Muscle of leg (tissue), 16 donors: ENCODE measurements at places on chromosomes 12 and 14.

DNA sequence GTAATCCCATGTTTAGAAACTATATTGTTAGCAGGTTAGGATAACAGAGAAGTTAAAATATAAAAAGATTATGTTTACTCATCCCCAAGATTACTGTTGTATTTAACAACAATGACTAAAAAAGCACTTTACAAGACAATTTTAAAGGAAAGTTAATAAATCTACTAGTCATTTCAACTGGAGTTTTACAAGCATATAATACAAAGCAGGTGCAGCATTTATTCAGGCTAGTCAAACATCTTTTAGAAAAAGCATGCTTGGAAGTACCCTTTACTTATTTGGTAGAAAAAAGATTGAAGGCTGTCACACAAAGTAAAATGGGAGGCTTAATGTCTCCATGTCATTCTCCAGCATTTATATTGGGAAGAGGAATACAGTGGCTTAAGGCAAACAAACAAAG, 80.6 kb downstream of the HEATR5A start:
- DNase-seq, result no peak

- DNase-seq, result no peak
Measured at GRCh38 chr12:51676875-51677274, 85.8 kb downstream of the SCN8A start.

DNA sequence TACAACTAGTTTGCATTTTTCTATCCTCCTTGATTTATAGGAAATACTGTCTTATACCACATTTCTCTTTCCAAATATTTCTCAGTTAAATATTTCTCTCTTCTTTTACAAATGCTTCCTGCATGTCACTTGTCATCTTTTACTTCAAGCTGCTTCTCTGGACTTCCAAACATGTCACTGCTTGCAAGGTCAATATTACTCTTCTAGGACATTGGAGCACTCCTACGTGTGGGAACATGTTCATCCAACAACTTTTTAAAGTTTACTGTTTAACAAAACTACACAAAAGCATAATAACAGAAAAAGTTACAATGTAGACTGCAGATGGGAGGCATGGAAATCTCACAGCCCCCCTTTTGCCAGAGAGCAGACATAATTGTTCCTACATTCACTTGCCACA, 28.5 kb upstream of the CNTN1 start:
- no peak for DNase-seq

GRCh38 chr14:100769035-100769939, 42.6 kb downstream of the DLK1 start:
- no peak for DNase-seq

DNA sequence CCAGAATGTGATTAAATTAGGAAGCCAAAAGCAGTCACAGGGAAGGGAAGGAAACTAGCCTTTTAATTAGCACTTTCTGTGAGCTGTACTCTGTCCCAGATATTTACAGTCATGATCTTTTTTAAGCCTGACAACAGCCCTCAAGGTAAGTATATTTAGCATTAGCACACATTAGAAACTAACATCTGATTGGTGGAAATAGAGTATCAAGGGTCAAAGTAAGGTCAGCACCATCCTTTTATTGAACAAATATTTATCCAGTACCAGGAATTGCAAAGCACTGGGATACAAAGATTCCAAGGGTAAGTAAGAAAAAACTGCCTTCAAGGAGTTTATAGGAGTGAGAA, 28.2 kb downstream of the RPGRIP1 start:
- DNase-seq, result peak; percentile 6

- DNase-seq, result no peak
Measured at GRCh38 chr12:9068086-9068485, 47.6 kb downstream of the A2M start.

- no peak for DNase-seq
Measured at GRCh38 chr12:113853491-113853890, 112.6 kb downstream of the RBM19 start.

GRCh38 chr12:1695886-1696670, 5.2 kb downstream of the ADIPOR2 start:
- no peak for DNase-seq

DNA sequence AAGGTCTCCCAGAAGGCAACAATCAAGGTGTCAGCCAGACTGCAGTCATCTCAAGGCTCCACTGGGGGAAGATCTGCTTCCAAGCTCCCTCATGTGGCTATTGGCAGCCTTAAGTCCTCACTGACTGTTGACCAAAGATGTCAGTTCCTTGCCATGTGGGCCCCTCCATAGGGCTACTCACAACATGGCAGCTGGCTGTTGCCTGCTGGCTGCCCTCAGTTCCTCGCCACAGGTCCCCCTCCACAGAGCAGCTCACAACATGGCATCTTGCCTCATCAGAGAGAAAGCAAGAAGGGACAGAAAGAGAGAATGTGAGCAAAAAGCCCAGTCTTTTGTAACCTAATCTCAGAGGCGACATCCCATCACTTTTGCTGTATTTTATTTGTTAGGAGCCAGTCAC, 34.4 kb upstream of the EGLN3 start:
- DNase-seq, result no peak

GRCh38 chr12:45730348-45731189, 1.1 kb downstream of the ARID2 start:
- DNase-seq, result peak; percentile 77

DNA sequence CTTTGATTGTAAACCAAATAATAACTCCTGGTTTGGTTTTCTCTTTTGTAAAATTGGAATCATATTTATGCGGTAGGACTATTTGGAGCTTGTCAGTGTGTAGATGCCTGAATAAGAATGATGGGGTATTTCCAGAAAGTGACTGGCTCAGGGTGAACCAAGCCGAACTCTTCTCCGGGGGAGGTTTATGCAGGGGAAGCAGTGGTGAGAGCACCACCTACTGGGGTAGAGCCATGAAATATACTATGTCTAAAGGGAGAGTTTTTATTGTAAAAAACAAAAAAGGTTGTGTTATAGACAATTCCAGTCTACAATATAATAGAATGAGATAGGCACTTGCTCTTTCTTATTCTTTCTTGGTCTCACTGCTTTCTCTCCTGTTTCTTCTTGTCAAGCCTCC, 222.9 kb upstream of the SLC16A7 start:
- peak; percentile 4 for DNase-seq

DNA sequence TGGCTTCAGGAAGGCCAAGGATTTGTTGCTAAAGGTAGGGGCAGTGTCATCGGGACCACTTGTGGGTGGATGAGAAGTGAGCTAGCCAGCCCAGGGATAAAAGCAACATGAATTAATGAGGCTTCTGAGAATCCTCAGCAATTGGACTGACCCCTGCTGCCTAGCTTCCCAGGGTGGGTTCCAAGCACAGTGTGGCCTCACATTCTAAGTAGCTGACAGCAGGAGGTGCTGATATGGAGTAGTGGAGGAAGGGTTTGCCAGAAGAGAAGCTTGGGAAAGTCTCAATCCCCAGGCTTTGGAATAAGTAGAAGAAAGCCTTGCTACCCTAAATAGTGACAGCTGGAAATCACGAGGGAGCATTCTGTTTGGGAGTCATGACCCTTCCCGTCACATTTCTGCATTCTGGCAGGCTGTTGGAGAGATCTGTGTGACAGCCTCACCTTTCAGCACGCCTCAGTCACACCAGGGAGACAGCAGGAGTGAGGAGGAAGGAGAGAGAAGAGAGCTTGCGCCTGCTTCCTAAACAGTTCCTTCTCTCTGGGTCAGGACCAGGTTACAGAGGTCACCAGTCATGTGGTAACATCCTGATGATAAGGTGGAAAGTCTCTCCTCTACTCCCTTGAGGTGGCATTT, 31.2 kb downstream of the DACT1 start:
- no peak for DNase-seq

DNA sequence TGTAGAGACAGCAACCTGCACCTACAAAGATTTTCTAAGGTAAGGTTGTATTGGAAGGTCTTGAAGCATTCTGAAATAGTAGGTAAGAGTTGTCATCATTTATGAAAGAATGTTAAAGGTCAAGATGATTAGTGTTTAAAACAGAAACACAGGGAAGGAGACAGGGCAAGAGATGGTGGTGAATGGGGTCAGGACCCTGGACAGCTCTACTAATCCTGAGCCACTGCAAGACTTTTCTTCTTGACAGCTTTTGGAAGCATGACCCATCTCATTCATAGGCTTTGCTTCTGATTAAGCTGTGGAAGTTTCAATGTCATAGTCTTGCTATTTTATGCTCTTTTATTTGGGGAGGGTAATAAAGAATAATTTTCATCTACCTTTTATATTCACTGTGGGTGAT, 75.5 kb upstream of the CAND1 start:
- peak; percentile 45 for DNase-seq

GRCh38 chr14:101561145-101561896, at the start of gene DIO3:
Gene DIO3, plus strand, starts transcription at chr14:101561495.
- DNase-seq, result peak; percentile 76

DNA sequence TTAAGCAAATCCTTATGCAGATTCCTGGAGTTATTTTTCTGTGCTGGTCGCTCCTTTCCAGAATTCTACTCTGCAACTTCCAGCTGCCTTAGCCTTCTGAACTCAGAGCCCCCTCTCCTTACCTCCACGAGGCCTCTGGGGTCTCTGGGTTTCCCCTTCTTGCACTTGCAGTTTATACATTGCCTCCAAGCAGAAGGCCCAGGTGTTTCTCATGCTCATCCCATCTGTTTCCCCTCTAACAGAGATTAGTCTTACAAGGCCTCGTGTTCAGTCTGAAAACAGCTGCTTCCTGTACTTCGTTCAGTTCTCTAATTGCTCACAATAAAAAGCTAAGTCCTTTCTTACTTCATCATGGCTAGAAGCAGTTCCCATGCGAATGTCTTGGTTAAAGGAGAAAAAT, 134.4 kb upstream of the FGD4 start:
- peak; percentile 93 for DNase-seq

- DNase-seq, result peak; percentile 66
Measured at GRCh38 chr14:105087963-105088811, 23.0 kb upstream of the GPR132 start.

GRCh38 chr14:24307575-24308341, at the start of gene CIDEB:
Gene CIDEB, minus strand, starts transcription at chr14:24307977. Its CDS starts 119 bp downstream, at chr14:24307858.
- peak; percentile 71 for DNase-seq

DNA sequence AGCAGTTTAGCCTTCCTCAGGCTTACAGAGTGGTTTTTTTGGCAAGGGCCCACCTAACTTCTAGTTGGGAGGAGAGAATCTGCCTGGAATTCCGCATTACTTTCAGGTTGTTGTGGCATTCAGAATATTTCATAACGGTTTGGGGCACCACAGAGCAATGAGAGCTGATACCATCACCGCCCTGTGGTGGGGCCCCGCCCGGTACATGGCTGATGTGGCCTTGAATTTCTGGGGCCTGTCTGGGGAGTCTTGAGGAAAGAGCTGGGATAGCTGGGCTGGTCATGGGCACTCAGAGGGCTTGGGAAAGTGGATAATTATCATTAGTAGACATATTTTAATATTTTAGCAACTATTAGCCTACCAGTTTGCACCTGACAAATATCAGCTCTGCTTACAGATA, 4.2 kb downstream of the TESPA1 start:
- DNase-seq, result no peak

GRCh38 chr12:52392465-52393007, 7.1 kb upstream of the KRT84 start:
- no peak for DNase-seq

DNA sequence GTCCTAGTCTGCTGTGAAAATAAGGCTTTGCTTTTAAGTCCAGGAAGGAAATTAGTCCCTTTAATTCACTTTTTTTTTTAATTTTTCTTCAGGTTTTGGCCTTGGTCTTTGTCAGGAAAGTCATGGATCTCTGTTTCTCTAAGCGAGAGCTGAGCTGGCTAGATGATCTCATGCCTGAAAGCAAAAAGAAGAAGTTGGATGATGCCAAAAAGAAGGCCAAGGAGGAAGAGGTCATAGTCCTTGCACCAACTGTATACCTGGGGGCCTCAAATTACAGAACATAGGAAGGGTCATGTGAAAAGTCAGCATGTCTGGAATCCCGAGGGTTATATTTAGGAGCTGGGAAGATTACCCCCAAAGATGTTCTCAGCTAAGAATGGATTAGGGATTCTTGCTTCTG, 72.3 kb downstream of the SLC4A8 start:
- DNase-seq, result no peak

DNA sequence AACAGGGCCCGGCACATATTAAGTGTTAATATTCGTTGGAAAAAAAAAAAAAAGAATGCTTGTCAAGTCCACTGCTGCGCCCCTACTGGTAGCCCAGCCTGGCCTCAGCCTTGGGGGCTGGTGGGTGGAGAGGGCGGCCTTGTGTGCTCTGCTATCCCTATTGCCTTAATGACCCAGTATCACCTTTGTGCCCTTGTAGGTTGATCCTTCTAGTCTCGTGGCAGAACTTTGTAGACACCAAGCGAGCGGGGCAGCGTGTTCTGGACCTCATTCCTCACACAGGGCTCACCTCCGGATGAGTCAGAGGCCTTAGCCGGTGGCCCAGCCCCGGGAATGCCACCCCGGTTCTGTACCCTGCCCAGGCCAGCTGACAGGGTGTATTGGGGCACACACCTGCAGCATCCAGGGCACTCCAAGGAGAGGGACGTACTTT, 1.8 kb upstream of the RCOR1 start:
- peak; percentile 60 for DNase-seq

DNA sequence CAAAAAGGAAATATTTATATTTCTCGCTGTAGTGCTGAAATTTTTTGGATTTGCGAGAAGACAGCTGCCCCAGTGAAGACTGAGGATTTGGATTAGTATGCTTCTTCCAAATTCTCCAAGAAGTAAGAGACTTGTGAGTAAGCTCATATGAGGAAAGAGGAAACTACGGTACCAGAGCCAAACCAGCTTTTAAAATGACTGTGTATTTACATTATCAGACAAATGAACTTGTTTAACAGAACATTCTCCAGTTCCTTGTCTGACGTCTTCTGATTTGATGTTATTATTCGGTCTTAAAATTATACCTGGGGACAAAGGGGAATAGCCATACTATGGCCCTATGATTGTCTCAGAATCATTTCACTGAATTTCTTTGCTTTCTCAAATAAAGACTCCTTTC, 8.0 kb downstream of the CLEC12B start:
- DNase-seq, result peak; percentile 14

- peak; percentile 73 for DNase-seq
Measured at GRCh38 chr14:53217316-53217994, 64.3 kb upstream of the DDHD1 start.

GRCh38 chr12:97640826-97641225, 178.2 kb downstream of the RMST start:
- DNase-seq, result no peak

DNA sequence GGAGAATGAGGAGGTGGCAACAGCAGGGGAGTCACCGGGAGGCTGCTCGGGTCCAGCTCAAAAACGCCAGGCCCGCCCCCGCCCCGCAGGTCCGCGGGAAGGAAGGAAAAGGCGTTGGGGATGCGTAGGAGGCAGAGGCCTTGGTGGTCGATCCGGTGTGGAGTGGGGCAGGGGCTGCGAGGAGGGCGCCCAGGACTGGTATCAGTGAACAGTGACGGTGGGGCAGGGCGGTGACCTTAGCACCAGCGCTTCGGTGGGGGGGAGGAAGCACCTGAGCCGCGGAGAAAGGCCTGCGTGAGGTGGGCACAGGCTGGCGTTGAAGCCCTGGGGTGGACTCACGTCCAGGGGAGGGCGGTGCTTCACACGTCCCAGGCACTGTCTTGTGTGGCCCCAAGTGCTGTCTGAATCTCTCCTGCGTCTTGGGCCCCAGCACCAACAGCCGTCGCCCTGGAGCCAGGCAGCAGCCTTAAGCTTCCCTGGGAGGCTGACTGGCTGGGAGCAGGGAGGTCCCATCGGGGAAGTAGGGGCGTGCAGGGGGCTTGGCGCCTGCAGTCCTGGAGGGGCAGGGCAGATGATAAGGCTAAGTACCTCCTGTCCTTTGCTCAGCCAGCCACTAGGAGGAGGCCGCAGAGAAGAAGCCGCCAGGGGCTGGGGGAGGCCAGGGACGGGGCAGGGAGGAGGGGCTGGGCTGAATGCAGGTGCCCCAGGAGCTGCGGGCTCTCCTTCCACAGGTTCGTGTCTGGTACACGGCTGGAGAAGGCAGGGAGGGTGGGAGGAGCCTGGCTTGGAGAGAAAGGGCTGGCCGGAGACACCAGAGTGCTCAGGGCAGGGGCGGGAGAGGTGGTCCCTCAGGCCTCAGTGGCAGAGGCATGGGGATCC, 26.5 kb downstream of the ZBTB42 start:
- DNase-seq, result no peak
